ENCODE measurements at places on chromosomes 5 and 9. TPM values are rescaled to one million over a fixed set of nuclear protein-coding genes. Genes with fewer than 3 reads are reported as not detected.

DNA sequence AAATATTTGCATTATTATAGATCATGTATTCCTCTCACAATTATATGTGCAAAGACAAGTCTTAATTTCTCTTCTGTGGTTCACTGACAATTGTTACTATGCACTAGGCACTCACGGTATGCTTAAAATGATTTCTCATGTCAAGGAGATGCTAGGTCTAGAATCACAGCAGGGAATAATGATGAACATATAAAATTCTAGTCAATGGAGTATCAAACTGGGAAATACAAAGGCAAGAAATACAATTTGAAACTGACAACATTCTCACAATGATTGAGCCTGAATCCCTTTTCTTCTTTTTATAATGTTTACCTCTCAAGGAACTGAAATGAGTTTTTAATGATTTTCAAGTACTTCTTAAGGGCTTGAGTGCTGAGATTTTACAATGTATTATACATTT, 302.3 kb upstream of the GRAMD2B start:
- no peak for DNase-seq

DNA sequence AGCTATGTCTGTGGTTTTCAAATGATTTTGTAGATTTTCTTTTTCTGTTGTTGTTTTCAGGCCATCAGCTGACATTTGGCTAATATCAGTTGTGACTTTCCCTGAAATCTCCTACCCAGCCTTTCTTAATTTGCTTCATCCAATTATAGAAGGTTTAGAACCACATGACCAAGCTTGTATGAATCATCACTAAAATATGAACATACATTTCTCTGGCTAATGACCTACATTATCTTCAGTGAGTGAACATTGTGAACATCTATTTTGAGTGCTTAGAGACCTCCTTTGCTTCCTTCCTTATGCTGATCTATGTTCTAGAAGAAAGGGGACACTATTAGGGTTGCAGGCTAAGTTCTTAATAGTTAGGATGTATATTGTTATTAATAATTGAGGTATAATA, 532.5 kb downstream of the RAB3C start:
- DNase-seq: no peak

DNA sequence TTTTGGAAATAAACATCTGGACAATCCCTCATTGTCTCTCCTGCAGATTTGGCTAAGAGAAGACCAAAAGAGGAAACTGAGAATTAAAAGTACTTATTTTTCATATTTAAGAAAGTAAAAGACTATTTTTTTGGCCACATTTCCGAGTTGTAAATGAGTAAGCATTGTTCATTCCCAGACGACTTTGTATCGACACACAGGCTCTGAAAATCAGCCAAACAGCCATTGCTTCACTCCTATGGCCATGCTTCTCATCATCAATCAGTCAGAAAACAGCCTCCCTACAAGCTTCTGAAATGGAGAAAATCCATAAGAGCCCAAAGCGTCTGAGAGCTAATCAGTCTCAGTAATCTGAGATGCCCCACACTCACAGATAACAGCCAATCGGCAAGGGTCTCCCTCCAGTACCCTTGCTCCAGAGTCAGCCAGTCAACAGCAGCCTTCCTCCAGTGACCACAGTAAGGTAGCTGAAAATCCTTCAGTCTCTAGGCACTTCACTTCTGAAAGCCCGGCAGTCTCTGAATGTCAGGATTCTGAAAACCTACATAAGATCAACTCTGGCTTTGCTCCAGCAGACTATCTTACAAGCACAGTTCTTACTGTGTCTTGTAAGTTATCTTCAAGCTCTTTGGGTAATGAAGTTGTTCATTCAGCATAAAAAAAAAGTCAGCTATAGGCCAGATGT, 30.9 kb downstream of the CDO1 start:
- peak; percentile 46 for DNase-seq

DNA sequence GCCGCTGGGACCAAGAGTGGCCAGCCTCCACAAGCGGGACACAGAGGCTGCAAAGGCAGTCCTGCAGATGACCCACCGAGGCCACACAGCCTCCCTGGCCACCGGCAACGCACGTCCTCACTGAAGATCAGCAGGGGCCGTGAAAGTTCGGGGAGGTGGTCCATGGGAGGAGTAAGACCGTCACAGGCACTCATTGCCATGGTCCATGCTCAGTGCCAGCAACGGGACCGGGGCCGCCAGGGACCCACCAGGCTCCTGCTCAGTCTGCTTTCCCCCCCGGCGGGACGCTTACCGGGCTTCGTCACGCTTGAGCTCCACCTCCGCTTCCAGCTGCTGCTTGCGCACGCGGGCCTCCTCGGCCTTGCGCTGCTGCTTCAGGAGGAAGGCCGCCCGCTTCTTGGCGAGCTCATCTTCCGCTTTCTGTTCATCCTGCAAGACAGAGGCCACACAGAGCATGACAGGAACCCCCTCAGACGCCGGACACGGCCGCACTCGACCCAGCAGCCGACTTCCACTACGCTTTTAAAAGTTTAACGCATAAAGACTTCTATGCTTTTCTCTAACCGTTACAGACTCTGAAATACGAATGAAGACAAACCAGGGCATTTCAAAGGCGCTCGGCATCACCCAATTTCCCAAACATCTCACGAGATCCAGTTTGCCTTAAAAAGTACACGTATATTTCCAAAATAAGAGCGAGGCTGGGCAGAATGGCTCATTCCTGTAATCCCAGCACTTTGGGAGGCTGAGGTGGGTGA, 88.4 kb downstream of the CAMSAP1 start:
- DNase-seq: no peak

GRCh38 chr9:91799113-91799744, 150.8 kb downstream of the ROR2 start:
- no peak for DNase-seq

The IL3 gene
- not detected for total RNA-seq

DNA sequence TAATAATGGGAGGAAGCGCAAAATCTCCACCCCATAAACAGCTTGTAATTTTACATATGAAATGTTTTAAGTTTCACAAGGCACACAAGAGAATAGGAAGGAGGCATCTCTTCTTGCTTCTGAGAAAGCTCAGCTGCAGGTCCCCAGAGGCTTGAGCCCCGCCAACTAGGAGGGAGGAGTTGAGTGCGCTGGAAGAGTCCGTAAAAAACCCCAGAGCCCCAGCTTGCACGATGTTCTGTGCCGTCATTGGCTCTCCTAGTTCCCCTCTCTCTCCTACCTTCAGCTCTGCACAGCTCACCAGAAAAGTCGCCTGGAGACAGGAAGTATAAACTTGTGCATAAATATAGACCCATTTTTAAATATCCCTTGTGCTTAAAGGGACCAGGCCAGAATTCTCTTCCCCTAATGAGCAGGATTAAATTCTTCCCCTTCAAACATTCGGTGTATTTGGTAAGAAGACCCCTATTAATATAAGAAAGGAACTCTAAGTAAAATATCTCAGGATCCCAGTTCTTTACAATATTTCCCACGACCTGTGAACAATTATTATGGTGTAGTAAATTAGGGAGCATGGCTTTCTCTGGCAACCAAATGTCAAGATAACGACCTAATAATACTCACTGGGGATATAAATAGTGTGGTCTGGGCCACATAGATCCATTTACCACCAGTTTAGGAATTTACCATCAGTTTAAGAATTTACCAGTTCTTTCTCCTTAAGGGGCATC, 13.7 kb downstream of the GLRX start:
- DNase-seq: peak; percentile 90

GRCh38 chr5:131525805-131526204, 109.2 kb downstream of the RAPGEF6 start:
- DNase-seq: no peak

DNA sequence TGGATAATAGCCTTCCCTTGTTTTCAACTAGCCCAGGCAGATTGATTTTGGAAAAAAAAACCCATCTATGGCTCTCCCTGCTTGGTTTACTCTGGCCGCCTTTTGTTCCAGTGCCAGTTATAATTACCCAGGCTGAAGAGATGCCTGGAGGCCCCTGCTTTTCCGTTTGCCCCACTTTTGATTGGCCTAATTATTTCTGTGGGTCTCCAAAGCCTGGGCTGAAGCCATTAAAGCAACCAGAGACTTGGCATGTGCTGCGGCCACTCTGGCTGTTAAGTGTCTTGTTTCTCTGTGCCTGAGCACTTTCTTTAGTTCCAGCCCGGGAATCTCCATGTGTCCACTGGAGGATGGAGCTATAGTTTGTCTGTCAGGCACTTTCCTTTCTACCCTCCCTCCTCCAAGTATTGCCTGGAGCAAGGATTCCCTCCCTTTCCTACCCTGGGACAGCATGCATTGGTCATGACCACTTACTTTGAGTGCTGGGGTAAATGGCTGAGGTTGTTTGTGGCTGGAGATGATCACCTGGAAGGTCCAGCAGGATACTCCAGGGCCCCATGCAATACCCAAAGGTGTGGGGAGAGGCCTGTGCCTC, 105.1 kb upstream of the CTSL start:
- no peak for DNase-seq

The C5orf24 gene
- total RNA-seq: 42.8 TPM

GRCh38 chr9:18111146-18111545, 362.8 kb upstream of the ADAMTSL1 start:
- peak; percentile 17 for DNase-seq

- DNase-seq: no peak
These were observed 4.7 kb upstream of the CPEB4 start for GRCh38 chr5:173883347-173883924.

GRCh38 chr9:68941780-68942459, 72.0 kb downstream of the PRKACG start:
- DNase-seq: no peak

The AGGF1 gene
- 15.9 TPM for total RNA-seq

- DNase-seq: no peak
These were observed 37.7 kb upstream of the CKMT2 start for GRCh38 chr5:81195335-81195929.

DNA sequence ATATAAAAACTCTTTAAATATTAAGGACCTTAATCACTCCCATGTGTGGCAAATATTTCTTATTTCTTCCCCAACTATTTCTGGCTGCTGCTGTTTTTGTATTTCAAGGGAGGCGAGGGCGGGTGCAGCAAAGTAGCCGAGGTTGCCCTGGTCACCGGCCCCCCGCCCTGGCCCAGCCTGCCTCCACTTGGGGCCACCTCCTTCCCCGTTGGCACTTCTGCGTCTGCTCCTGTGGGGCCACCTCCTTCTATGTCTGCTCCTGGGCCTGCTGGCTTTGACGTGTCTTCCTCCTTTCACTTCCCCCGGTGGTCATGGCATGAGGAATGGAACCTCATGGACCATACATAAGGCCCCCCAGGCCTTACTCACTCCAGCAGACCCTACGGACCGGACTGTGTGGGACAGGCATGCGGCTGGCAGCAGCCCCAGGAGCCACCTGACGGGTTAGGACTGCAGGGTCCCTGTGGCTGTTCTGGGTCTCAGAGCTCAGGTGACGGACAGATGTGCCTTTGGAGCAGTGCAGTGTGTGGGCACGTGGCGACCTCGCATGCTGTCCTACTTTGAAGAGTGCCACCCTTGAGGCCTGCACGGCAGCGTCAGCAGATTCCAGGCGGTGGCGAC, 5.8 kb upstream of the ENTPD8 start:
- peak; percentile 44 for DNase-seq

GRCh38 chr5:69317391-69317790, 15.2 kb downstream of the CCDC125 start:
- no peak for DNase-seq

The NMUR2 gene
- total RNA-seq: 0.10 TPM

GRCh38 chr9:10443181-10443867, 169.5 kb downstream of the PTPRD start:
- no peak for DNase-seq

GRCh38 chr5:132411304-132412013, 41.9 kb downstream of the SLC22A5 start:
- DNase-seq: no peak

DNA sequence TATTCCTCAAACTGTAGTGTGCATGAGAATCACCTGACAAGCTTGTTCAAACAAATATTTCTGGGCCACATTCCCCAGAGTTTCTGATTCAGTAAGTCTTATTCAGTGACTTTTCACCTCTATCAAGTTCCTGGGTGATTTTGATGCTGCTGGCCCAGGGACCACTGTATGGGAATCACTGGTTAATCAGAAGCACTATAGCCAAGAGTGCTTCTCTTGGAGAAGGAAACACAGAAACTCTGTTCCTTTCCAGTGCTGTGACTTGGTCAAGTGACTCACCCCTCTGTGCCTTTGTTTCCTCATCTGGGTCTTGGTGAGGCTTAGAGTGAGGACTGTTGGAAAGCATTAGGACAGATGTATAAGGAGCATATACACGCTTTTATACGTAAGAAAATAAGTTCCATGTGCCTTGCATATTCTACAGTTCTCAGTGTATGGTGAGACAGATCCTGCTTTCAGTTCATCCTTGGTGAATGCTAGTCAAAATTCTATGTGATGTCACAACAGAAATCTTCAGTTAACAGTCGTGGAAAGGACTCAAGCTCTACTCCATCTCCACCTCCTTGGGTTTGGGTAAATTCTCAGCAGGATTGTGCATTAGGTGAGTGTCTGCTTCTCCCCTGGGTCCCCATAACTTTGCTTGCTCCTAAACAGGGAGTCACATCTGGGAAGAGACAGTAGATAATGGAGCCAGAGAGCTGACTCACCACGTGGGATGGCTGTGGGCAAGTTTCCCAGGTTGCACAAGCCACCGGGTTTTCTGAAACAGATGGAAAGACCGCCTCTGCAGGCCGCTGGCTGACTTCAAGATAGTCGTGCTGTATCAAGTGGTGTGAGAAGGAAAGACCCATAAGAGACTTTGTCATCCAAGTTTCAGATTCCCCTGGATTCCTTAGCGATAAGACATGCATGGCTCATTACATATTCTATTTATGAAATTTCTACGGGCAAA, 117.0 kb downstream of the NXNL2 start:
- peak; percentile 89 for DNase-seq

The SLCO4C1 gene
- 4.2 TPM for total RNA-seq

GRCh38 chr5:150498501-150498900, 9.4 kb upstream of the NDST1 start:
- DNase-seq: no peak

- DNase-seq: no peak
These were observed 66.4 kb upstream of the SUSD1 start for GRCh38 chr9:112241491-112241890.

The PCDH1 gene
- total RNA-seq: 21.3 TPM

DNA sequence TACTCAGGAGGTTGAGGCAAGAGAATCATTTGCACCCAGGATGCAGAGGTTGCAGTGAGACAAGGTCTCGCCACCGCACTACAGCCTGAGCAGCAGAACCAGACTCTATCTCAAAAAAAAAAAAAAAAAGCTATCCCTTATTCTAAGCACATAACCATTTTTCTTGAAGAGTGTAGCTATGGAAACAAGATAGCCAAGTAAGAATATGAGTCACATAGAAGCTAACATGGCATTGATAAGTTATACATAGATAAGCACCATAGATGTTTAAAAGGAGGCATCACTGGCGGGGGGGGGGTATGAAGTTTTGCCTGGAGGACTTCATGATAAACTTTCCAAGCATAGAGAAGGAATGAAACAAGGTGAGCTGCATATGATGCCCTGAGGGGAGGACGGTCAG, 26.0 kb downstream of the CHSY3 start:
- no peak for DNase-seq

GRCh38 chr9:131505012-131505411, 2.3 kb downstream of the POMT1 start:
- no peak for DNase-seq

- DNase-seq: no peak
These were observed 53.2 kb downstream of the TRIP13 start for GRCh38 chr5:945691-946551.

The PCDH12 gene
- 8.2 TPM for total RNA-seq

The RELL2 gene
- total RNA-seq: 1.1 TPM

The TRIM36 gene
- total RNA-seq: 1.2 TPM

Measured in skin of body (tissue), 3 donors.